ENCODE measurements at places on chromosomes 2 and 18.

DNA sequence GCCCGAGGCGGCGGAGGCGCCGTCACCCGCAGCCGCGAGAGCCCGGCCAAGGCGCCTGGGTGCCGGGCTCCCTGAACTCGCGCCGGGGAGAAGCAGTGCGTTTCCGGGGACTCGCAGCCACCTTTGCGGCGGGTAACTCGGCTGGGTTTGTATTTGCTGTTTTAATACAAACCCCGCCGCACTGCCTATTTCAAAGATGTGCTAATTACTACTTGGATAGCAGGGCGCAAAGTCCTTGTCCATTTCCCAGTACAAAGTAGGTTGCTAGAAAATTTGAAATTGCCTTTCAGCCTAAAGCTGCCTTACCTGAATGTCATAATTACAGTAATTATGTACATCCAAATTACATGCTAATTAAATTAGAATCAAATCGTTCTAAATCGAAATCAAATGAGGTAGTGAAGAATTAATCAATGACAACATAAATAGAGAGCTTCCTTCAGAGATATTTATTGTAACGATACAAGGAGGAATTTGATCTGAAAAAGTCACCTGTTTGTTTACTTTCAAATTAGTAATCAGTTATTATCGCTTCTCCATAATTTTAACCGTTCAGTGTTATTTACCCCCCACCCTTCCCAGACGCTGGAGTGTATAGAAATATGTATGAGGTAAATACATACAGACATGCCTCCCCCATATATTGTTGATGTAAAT lies 8.1 kb downstream of the SP9 start:
- DNase-seq: no peak

DNA sequence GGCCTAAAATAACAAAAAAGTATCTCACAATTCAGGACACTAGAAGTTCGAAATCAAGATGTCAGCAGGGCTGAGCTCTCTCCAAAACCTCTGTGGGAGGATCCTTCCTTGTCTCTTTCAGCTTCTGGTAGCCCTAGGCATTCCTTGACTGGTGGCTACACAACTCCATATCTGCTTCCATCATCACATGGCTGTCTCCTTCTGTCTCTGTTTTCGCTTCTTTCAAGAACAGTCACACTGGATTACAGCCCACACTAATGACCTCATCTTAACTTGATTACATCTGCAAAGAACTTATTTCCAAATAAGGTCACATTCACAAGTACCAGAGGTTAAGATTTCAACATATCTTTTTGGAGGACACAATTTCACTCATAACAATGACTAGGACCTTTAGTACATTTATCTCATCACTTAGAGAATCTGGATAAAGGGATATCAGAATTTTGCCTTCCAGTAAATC lies 275.2 kb downstream of the IRS1 start:
- no peak for DNase-seq

- DNase-seq: no peak
Observed at GRCh38 chr2:181656450-181657291, at the start of gene CERKL. TSS of gene CERKL (minus strand) at chr2:181657105. CDS start at chr2:181657006, 99 bp downstream.

DNA sequence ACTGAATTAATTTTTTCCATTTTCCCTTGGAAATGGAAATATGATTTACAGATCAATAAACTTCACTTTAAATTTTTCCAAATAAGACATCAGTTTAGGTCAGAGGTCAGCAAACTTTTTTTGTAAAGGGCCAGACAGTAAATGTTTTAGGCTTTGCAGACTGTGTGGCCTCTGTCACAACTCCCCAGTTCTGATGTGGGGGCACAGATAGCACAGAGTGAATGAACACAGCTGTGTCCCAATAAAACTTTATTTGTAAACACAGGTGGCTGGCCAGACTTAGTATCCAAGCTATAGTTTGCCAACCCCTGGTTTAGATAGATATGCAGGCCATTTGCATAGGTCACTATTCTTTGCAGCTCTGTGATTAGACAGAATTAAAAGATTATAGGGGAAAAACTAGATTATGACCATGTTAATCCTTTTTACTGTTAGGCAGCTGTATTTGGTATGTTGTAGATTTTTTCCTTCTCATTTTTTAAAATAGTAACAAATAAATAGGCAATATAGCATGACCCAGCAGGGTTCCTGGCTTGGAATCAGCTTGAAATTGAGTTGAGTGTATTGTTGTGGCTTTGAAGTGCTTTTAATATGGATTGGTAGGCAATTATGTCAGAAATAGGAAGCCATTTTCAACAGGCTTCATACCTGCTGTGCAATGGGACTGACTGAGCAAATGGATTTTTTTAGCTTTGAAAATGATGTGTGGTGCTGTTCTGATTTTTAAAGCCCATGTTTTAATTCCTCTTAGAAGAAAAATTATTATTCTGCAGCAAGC lies 59.7 kb downstream of the WDSUB1 start:
- DNase-seq: no peak

GRCh38 chr2:128505150-128505490 lies 186.5 kb upstream of the HS6ST1 start:
- DNase-seq: no peak

- no peak for DNase-seq
Observed at GRCh38 chr2:100113990-100114433, 28.4 kb downstream of the AFF3 start.

DNA sequence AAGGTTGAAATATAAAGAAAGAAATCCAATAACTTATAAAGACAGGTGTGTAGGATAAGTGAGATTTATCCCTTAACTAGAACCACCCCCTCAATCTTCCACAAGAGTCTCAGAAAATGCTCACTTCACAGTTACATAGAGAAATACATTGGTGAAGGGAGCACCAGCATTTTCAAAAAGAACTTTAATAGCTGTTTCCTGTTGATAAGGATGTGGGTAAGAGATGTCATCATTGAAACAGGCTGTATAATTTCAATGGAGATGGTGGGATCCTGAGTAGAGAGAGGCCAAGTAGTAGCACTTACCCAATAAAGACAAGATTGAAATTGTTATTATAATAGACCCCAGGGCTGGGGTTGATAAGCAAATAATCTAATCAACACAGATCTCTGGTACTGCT lies 162.2 kb upstream of the TACR1 start:
- DNase-seq: no peak

DNA sequence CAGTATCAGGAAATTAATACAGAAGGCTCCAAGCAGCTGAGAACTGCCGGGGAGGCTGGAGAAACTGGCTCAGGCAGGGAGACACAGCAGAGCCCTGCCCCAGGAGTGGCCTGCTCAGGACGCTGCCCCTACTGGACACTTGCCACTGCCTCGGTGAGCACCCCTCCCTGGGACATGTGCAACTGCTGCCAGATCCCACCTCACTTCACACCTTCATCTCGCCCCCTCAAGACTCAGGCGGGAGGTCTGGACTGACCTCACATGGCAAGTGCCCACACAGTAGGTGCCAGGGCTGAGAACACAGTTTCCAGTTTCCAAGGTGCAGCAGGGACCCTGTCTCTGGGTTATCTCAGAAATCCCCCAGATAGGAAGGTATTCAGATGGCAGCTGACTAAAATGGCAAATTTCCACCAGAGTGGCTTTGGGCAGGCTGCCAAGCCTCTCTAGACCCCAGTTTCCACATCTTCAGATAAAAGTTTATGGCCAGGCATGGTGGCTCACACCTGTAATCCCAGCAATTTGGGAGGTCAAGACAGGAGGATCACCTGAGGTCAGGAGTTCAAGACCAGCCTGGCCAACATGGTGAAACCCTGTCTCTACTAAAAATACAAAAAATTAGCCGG lies 33.7 kb upstream of the LBH start:
- DNase-seq: no peak

All from stimulated activated CD8-positive, alpha-beta memory T cell treated with anti-CD3 and anti-CD28 coated beads, Interleukin-4, amount 100 ng/mL, for 24 hours (primary cell).